Ascending aorta (tissue), 2 donors: ENCODE measurements at places on chromosomes 2 and 18. TPM values are rescaled to one million over a fixed set of nuclear protein-coding genes. Genes with fewer than 3 reads are reported as not detected.

DNA sequence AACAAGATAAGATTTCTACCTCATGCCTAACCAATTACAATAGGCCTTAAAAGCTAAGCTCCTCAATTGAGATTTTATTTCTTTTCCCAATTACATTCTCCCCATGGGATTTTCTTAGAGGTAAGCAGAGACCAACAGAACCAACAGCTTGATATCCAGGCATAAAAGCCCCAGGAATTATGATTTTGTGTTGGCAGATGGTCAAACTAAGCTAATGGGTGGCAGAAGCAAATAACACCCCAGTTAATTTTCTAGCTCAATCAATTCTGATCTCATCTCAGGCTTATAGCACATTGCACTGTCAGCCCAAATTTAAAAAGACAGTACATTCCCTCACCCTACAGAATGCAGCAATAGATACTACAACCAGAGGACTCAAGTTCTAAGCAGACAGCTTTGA is 156.4 kb downstream of the NRXN1 start:
- no peak for DNase-seq

DNA sequence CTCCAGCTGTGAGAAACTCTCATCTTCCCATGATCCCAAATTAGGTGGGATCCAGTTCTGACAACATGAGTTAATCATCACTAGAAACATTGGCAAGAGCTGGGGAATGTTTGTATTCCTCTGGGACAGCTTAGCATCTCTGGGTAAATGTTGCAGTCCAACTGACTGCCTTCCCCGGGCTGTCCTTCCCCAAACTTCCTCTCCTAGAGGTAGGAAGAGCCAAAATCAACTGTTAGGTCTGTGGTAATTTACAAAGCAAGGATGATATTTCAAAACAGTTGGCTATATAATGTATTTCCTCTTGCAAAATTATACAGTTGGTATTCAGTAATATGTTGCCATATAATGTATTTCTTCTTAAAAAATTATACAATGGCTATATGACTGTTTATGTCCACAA is 148.5 kb downstream of the MGAT5 start:
- peak; percentile 71 for DNase-seq

DNA sequence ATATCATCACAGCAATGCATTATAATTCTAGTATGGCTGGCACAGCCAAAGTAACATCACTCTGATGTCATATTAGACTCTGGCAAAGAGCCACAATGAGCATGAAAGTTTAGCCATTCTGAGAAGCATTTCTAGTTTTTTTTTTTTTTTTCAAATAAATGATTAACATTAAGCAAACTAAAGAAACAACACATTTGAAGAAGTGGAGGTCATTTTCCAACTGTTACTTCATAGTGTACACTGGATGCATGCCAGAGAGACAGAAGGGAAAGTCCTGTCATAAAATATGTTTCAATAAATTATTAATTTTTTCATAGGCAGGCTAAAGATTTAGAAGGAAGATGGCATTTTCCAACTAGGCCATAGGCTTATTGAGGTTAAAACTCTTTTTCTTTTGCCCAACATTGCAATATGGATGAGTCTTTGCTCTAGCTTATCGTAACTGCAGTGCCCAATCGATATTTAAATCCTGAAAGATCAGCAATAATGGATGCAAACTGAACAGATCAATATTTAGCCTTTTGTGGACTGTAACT is 1630.4 kb upstream of the ACVR2A start:
- DNase-seq = no peak

- peak; percentile 43 for DNase-seq
Observed at GRCh38 chr2:9799729-9800632, 43.3 kb upstream of the TAF1B start.

SCN3A gene
- total RNA-seq = 1.4 TPM
